ENCODE measurements at places on chromosomes 13 and 19. TPM values are rescaled to one million over a fixed set of nuclear protein-coding genes. Genes with fewer than 3 reads are reported as not detected.

DNA sequence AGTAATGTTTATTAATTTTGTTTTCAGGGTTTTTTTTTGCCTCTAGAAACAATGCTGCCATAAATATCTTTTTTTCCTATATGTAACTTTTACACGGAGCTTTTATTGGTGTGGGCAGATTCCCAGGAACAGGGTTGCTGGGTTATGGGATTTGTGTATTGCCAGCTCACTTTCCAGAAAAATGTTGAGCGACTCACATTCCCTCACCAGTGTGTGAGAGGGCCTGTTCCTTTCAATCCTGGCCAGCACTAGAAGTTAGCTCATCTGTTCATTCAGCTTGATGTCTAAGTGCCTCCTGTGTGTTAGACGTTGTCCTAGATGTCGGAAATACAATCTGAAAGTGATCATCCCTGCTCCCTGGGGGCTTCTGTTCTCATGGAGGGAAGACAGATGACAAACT lies 2.6 kb downstream of the ZNF71 start:
- no peak for DNase-seq

Gene CDADC1
- total RNA-seq, result 4.0 TPM

Gene ZNF540
- 0.44 TPM for total RNA-seq

GRCh38 chr19:3296446-3296845 lies 69.9 kb upstream of the NFIC start:
- DNase-seq, result no peak

Gene APOC4
- total RNA-seq, result not detected

Gene KL
- 0.97 TPM for total RNA-seq

DNA sequence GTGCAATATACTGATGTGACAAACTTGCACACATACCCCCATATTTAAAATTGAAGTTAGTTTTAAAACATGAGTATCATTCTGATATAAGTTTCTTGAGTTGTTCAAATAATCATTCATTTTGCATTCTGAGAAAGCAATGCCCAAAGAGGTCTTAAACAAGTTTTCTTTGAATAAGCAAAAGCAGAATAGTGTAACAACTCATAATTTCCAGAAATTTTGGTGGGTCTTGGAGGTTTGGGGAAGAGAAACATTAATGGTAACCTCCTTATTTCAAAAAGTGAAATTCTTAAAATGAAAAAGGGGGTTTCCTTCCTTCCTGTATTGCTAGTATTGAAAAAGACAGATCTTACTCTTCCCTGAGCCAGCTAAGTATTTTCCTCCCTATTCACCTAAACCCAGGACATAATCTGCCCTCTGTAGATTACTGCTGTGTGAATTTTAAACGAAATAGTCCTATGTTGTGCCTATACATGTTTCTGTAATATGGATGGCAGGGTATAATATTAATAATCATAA lies 30.4 kb downstream of the SLC25A15 start:
- no peak for DNase-seq

GRCh38 chr13:23751195-23751594 lies 138.0 kb downstream of the MIPEP start:
- DNase-seq, result no peak

Gene ZNF555
- total RNA-seq, result 2.6 TPM
